ENCODE measurements at places on chromosomes 3 and 15.

- DNase-seq, result no peak
Observed at GRCh38 chr3:105828703-105829102, 40.1 kb downstream of the CBLB start.

GRCh38 chr3:46090161-46090591 lies 62.9 kb upstream of the XCR1 start:
- no peak for DNase-seq

GRCh38 chr3:186467969-186468368 lies 76.2 kb downstream of the CRYGS start:
- no peak for DNase-seq

GRCh38 chr3:41881233-41881821 lies 80.6 kb downstream of the ULK4 start:
- no peak for DNase-seq

- DNase-seq, result no peak
Observed at GRCh38 chr15:58357529-58358476, 74.0 kb upstream of the LIPC start.

DNA sequence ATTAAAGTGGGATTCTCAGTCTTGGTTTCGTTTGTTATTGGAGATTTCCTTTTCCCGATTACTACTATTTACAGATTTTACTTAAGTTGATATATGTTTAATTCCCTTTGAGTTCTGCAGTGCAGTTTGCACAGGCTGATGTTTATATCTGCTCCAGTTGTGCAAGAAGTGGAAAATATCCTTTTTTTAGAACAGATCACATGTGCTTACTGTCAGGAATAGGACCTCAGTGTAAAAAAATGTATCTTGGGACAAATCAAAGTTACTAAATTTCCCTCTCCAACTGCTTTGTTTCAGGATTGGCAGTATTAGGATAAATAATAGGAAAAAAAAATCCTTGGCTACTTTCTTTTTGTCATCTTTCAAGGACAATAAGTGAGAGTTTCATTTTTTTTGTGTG lies 6.9 kb downstream of the MITF start:
- no peak for DNase-seq

DNA sequence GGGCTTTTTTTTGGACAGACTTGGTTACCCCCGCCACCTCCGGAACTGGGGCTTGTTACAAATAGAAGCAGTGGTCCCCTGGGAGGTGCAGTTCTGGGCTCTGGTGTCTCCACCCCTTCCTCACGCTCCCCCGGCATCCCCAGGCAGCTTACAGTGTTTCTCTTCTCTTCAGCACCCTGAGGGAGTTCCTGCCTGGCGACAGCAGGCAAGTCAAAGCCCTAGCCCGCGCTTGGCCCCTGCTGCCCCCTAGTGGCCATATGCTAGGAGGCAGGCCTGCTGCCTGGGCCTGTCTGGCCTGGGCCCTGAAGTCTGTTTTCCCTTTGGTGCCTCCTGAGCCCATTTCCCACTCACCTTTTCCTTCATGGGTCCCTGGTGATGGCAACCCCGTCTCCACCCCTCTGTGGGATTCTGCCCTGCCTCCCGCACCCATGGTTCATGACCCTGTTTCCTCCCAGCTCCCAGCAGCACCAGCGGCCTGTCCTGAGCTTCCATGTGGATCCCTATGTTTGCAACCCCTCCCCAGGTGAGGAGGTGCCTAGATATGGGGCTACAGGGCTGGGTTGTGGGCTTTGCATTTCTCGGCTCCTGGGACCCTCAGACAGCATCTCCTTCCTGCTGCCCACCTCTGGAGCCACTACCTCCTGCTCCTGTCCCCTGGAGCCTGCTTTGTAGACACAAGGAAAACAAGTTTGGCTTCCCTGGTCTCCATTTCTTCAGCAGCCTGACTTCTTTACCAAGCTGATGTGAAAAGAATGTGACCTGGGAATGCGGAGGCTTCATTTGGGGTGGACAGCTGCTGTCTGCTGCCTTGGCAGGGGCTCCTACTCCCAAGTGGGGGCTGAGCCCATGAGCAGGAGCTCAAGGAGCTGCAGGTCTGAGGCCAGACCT lies 2.2 kb downstream of the SNX22 start:
- DNase-seq, result peak; percentile 57

GRCh38 chr3:129095285-129095684 lies 26.3 kb downstream of the RAB43 start:
- no peak for DNase-seq

DNA sequence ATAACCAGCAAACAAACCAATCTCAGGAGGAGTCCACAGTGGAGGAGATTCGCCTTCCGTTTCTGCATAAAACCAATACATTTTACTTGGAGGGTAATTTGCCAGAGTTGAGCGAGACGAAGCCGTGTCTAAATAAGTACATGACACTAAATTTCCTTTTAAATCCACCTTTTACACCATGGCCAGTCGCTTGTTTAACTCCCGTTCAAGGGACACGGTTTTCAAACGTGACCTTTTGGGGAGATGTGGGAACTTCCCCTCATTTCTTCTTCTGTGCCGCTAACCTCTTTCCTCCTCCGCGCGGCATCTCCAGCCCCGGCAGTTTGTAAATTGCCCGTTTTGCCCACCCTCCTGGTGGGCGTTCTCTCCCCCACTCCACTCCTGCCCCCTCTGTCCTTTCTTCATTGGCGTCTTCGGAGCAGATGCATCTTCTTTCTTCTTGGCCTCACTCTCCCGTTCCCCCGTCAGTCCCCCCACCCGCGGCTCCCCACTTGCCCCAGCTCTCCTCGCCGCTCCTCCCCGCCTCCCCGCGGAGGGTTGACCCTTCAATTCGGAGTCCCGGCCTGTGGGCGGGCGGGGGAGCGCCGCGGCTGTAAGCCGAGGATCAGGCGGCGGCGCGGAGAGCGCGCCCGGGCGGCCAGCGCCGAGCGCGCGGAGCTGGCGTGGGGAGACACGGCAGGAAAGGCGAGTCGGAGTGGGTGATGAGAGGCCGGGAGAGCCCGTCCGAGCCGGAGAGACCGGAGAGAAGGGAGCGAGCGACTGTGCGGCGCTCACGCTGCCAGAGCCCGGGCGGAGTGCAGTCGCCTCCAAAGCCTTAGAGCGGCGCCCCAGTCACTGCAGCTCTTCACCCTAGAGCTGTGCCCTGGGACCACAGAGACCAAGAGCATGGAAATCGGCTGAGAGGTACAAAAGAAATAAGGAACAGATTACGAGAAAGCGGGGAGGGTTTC lies at the start of gene NLGN1:
TSS of gene NLGN1 (plus strand) at position 584 of the 950 bp plus-strand sequence.
- DNase-seq, result no peak

GRCh38 chr15:55884223-55884622 lies 109.2 kb downstream of the NEDD4 start:
- DNase-seq, result no peak

Data from iPS DF 19.7 (cell line).